Calu3 (cell line): ENCODE measurements at places on chromosomes 6 and 20. TPM values are rescaled to one million over a fixed set of nuclear protein-coding genes. Genes with fewer than 3 reads are reported as not detected.

GRCh38 chr6:130306377-130306776, 59.4 kb upstream of the TMEM200A start:
- no peak for DNase-seq

GRCh38 chr6:17278289-17279063, 2.7 kb upstream of the RBM24 start:
- DNase-seq = no peak

- no peak for DNase-seq
Observed at GRCh38 chr6:169501777-169502313, 200.0 kb downstream of the WDR27 start.

DNA sequence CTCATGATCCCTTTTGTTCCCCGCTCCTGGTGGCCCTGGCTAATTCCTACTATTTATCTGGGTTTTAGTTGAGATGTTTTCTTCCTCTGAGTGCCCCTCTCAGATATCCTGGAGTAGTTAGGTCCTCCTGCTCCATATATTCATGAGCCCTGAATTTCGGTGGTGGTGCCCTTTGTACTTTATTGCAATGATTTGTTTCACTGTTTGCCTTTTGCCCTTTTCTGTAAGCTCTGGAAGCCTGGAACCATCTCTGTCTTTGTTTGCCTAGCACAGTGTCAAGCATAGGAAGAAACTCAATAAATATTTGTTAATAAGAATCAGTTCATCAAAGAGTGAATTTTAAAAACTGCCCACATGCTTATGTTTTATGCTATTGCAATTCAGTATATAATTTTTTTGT, 144.9 kb downstream of the DNAH8 start:
- no peak for DNase-seq

DNA sequence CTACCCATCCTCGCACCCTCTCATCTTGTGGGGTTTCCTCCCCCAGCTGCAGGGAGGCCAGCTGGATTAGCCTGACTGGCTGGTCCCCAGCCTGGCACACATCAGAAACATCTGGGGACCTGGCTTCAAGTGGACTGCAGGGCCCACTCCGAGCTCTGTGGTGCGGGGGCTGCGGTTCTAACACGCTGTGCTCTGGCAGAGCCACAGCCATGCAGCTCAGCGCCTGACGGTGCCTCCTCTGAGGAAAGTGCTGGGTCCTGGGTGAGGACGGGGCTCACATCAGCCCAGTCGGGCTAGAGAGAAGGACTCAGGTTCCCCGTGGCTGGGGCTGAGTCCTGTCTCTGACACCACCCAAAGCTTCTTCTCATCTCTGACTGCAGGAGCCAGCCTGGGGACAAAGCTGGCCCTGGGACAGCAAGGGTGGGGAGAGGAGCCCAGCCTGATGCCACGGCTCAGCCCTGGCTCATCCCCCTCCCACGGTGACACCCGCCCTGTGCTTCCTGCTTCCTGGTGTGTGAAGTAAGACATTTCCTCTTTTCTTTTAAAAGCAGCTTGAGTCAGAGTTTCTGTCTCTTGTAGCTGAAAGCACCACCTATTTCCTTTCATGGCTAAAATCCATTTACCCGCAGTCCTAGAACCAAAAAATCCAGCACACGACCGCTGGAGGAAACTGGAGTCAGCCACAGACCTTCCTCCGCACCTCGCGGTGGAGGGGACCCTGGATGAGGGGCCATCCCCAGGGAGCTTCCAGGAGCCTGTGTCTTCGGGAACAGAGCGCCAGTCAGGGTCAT, 127.4 kb upstream of the AFDN start:
- DNase-seq = peak; percentile 41

DNA sequence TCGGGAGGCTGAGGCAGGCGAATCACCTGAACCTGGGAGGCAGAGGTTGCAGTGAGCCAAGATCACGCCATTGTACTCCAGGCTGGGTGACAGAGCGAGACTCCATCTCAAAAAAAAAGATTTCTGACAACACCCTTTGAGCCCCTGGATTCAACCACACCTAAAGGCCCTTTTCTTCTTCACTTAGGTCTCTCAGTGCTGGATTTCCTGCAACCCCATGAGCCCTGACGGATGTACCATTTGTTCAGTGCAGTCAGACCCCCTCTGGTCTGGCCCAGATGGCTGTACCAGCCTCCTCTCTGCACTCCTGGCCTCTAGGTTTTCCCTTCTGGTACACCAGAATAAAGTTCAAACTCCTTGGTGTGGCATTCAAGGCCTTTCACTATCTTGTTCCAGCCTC, 9.1 kb upstream of the NOL4L start:
- no peak for DNase-seq

CD83 gene
- 5.1 and 6.5 TPM in 2 replicates for total RNA-seq

MOXD1 gene
- total RNA-seq = 13.2 and 13.6 TPM in 2 replicates

RAD21L1 gene
- not detected in 2 replicates for total RNA-seq

- DNase-seq = peak; percentile 29
Observed at GRCh38 chr6:119978274-119978889, 628.8 kb upstream of the MAN1A1 start.

DNA sequence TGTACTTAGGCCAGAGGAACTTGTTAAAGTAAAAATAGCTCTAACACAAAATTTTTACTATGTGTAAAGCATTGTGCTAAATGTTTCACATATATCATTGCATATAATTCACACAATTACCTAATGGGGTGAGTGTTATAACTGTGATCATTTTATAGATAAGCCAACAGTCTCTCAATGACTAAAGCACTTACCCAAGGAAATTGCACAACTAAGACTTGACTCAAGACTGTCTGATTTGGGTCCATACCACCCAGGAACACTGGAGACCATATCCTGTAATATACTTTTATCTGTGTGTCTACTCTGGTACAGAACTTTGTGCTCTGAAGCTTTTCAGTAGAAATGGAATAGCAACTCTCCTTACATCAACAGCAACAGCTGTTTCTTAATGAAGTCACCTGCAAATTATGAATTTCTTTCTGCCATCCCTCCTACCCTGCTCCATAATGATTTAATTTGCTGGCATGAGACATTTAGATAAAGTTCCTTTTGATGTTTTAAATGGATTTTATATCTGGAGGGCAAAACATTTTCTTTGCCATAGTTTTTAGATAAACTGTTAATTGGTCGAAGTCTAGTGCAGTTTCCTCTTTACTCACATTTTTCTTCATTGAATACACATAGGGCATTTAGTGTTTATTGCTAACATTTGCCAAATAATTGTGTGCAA, 47.5 kb downstream of the TSPYL4 start:
- no peak for DNase-seq

DNA sequence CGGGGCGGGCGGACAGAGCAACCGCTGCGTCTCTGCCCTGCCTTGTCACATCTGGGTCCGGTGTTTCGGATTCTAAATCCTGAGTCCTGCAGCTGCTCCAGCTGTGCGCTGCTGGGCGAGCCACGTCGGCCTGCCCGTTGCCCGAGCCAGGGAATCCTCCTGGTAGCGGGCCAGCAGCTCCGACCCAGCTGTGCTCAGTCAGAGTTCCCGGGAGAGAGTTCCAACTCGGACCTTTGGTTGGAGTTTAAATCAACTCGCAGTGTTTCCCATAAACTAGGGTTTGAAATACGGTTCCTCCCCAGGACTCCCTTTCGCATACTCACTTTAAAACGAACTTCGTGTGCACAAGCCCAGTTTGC, 315 bp upstream of the PDE10A start:
- DNase-seq = peak; percentile 52

FAM209A gene
- 0.40 and 0.95 TPM in 2 replicates for total RNA-seq

- DNase-seq = no peak
Observed at GRCh38 chr20:44422083-44422482, 53.6 kb upstream of the TTPAL start.

LY6G6D gene
- total RNA-seq = not detected in 2 replicates

- peak; percentile 47 for DNase-seq
Observed at GRCh38 chr20:16434062-16434664, 139.1 kb downstream of the KIF16B start.

PPP1R3G gene
- 0.07 and 0.20 TPM in 2 replicates for total RNA-seq

GRCh38 chr6:119227377-119227776, 122.2 kb downstream of the MAN1A1 start:
- no peak for DNase-seq

DNA sequence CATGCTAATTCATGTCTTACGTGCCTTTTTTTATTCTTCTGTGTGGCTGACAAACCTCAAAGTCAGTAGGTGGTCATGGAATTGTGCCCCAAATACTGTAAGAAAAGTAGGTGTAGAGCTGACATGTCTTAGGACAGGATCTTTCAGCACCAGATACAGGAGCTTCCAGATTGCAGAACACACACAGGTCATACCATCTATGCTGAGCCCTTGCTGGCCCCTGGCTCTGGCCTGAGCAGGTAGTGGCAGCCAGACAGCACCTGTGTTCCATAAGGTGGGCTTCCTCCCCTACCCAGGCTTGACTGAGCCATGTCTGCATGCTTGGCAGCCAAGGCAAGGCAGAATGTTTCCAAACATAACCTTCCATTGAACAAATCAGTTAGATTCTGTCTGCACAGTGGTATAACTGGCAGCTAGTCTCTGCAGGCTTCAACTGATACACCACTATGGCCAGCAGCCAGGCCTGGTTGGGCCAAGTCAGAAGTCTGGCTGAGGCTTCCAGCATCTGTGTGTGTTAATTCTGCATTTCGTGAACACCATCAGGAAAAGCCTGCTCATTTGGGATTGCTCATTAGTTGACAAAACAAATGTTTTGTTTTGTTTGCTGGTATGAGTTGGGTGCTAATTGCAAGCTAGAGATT, 366.5 kb downstream of the FOXA2 start:
- no peak for DNase-seq

- no peak for DNase-seq
Observed at GRCh38 chr6:128057946-128058345, 157.1 kb upstream of the THEMIS start.

DNA sequence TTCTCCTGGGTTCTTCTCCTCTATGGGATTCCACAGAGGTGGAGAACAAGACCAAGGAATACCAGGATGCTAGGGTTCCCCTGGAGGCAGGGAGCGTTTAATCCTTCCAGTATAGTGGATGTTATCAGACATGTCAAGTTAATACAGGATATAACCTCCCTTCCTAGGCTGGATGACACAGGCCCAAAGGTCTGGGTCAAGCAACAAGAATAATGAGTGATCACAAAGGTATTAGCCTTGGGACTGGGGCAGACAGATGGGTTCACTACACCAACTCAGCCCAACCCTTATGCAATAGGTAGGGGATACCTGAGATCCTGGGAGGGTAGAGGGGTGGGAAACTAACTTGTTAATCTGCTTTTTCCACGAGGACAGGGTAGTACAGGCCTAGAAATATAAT, 690.3 kb downstream of the HTR1B start:
- DNase-seq = no peak

GRCh38 chr6:27294409-27294808, 17.7 kb downstream of the POM121L2 start:
- no peak for DNase-seq

SYNDIG1 gene
- not detected in 2 replicates for total RNA-seq

CRISP2 gene
- total RNA-seq = not detected in 2 replicates

DNA sequence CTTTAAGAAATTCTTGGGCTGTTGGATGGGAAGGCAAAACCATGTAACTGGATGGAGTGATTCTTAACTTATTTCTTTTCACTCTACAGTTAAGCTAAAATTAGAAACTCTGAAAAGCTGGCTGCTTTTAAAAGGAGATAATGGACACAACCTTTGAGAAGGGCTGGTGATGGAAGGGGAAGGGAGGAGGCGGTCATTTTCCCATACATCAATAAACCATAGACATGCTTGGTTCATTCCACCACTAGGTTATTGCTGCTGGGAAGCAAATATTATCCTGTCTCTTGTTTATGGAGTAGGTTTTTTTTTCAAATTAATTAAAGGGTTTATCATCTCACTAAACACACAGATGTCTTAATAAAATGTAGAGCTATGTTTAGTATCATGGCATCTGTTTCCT, 76.2 kb downstream of the PLCB1 start:
- no peak for DNase-seq

- DNase-seq = no peak
Observed at GRCh38 chr6:91704531-91704930, 1117.7 kb upstream of the MAP3K7 start.

TSPO2 gene
- total RNA-seq = not detected in 2 replicates

MANEA gene
- 12.4 and 22.6 TPM in 2 replicates for total RNA-seq

DNA sequence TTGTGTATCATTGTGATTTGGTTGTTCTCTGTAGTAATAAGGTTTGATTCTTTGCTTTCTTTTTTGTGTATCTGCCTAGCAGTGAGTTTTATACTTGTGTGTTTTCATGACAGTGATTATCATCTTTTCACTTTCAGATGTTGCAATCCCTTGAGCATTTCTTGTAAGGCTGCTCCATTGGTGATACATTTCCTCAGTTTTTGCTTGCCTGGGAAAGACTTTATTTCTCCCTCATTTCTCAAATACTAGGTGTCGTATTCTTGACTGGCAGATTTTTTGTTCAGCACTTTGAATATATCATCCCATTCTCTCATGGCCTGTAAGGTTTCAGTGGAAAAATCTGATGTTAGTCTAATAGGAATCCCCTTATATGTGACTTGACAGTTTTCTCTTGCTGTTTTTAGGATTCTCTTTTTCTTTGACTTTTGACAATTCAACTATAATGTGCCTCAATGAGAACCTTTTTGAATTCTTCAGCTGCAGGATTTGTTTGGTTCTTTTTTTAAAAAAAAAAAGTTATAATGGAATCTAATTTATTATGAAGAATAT, 31.1 kb upstream of the NUP153 start:
- DNase-seq = no peak

GRCh38 chr20:6626805-6627204, 140.7 kb upstream of the BMP2 start:
- no peak for DNase-seq

GRCh38 chr6:128256095-128256494, 264.3 kb downstream of the PTPRK start:
- DNase-seq = no peak

GRCh38 chr6:119566546-119567260, 217.1 kb upstream of the MAN1A1 start:
- no peak for DNase-seq

- no peak for DNase-seq
Observed at GRCh38 chr6:63415286-63415685, 95.5 kb upstream of the LGSN start.

DNA sequence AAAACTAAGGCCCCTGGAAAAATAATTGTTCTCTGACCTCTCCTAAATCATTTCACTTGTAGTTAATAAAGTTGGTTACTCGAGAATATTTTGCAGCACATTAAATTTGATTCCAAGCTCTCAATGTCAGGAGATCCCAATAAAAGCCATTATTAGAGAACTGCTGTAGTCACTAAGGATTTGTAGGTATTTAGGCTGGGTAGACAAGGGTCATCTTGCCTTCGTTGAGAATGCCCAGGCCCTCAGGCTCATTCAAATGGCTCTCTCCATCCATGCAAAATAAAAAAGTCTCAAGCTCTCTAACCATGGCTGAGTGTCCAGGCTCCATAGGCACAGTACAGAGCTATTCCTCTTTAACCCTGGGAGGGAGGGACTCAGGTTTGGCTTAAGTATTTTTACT, 117.0 kb upstream of the HMGCLL1 start:
- no peak for DNase-seq

GRCh38 chr6:36290668-36291620, 21.1 kb downstream of the PNPLA1 start:
- peak; percentile 55 for DNase-seq
